ENCODE measurements at places on chromosomes 11 and 22.

DNA sequence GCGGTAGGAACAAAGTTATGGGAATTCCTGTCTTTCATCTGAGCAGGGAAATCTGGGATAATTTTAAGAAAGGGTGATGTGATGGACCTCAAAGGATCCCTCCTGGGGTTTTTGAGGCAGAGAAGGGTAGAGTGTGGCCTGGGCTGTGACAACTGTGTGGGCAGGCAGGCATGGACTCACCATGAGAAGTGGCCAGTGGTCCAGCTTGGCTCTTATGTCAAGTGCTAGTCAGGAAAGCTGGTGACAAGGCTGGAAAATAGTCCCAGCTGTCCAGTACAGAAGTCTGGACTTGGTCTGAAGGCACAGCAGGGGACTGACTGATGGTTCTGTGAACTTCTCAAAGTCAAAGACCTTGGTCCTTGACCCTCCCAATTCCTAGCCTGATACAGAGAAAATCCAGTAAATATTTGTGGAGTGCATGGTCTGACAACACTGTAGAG is 1.7 kb downstream of the PPFIBP2 start:
- H3K4me3 ChIP-seq, result no peak overlapping the region
- H3K27me3 ChIP-seq, result no peaks in the 10 kb centered on the region
- DNase-seq, result peak; percentile 13
- H3K27ac ChIP-seq, result peak overlapping the region; percentile 3
- no peaks in the 10 kb centered on the region for H3K36me3 ChIP-seq

GRCh38 chr22:36206255-36206654 is 4.6 kb upstream of the APOL4 start:
- peaks cover 85% of the 10 kb centered on the region for H3K4me1 ChIP-seq
- no peak overlapping the region for H3K4me3 ChIP-seq
- H3K36me3 ChIP-seq, result no peaks in the 10 kb centered on the region
- no peaks in the 10 kb centered on the region for H3K27me3 ChIP-seq

DNA sequence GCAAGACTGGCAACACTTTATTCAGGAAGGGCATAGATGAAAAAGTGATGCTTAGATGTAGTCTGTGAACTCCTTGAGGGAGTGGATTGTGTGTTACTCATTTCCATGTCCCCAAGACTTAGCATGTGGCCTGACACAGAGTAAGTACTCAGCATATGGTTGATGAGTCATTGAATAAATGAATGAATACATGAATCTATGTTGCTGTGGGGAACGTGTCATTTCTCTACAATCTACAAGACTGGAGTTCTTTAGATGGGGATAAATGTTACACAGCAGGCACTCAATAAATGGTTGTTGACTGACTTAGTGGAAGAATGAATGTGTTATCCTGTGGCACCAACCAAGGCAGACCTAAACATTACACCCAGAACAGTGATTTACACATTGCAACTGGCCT is 17.9 kb downstream of the BPIFC start:
- H3K36me3 ChIP-seq, result no peaks in the 10 kb centered on the region
- DNase-seq, result no peak
- no peaks in the 10 kb centered on the region for H3K27me3 ChIP-seq

DNA sequence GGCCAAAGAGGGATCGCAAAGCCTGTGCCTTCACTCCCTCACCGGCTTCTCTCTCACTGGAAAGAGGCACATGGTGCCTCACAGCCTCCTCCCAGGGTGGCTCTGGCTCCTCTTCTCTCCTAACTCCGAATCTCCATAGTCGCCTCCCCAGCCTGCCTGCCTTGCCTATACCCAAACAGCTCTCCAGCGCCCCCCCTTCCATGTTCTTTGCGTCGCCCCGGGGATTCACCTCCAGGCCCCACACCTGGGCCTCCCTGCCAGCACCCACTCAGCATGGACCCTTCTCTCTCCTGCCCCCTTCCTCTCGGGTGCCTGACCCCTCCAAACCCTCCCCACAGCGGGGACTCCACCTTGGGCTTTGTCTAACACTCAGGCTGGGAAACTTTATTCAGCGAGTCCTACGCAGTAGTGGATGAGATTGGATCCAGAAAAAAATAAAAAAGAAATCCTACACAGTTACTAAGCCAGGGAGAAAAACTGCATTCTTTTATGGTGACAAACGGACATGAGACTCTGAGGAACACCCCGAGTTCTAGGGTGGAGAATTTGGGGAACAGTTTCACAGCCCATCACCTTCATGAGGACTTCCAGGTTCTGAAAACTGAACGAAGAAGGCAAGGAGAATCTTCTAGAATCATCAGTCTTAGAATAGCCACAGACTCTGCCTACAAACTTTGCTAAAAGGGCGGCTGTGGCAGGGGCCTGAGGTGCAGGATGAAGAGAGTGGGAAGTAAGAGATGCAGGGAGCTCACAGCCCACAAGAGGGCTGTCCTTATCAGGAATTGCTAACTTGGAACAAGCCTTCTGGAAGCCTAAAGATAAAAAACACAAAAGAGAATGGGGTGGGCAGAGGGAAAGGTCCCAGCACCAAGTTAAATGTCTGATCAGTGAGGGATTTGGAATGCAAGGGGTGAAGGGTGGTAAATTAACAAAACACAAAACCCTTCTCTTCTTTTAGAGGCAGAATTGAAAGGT is 5.3 kb downstream of the PPM1F start:
- no peaks in the 10 kb centered on the region for H3K27me3 ChIP-seq
- peaks cover 5% of the 10 kb centered on the region for H3K36me3 ChIP-seq
- no peak overlapping the region for H3K4me3 ChIP-seq
- peak; percentile 27 for DNase-seq

GRCh38 chr11:128764424-128765095 is 70.7 kb downstream of the FLI1 start:
- peaks cover 25% of the 10 kb centered on the region for H3K27me3 ChIP-seq
- no peaks in the 10 kb centered on the region for H3K36me3 ChIP-seq
- no peaks in the 10 kb centered on the region for H3K4me1 ChIP-seq
- no peak overlapping the region for H3K4me3 ChIP-seq
- no peak for DNase-seq
- no peak overlapping the region for H3K27ac ChIP-seq

DNA sequence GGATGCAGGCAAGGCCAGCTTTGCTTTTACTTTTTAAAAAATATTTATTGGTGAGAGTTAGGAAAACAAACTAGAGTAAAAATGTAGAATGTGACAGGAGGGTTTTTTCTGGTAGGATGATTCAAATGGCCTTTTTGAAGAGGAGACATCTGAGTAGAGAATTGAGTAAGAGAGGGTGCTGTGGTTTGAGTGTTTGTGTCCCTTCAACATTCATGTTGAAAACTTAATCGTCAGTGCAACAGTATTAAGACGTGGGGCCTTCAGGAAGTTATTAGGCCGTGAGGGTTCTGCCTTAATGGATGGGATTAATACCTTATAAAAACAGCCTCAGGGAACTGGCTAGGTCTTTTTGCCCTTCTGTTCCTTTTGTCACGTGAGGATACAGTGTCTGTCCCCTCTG is 288.8 kb upstream of the C11orf87 start:
- H3K4me1 ChIP-seq, result no peaks in the 10 kb centered on the region
- H3K4me3 ChIP-seq, result no peak overlapping the region
- no peaks in the 10 kb centered on the region for H3K36me3 ChIP-seq
- no peak overlapping the region for H3K27ac ChIP-seq
- no peaks in the 10 kb centered on the region for H3K27me3 ChIP-seq

- H3K4me3 ChIP-seq, result no peak overlapping the region
- H3K27me3 ChIP-seq, result no peaks in the 10 kb centered on the region
- H3K36me3 ChIP-seq, result no peaks in the 10 kb centered on the region
- no peak overlapping the region for H3K27ac ChIP-seq
Measured at GRCh38 chr11:16133867-16134266, 222.5 kb downstream of the SOX6 start.

DNA sequence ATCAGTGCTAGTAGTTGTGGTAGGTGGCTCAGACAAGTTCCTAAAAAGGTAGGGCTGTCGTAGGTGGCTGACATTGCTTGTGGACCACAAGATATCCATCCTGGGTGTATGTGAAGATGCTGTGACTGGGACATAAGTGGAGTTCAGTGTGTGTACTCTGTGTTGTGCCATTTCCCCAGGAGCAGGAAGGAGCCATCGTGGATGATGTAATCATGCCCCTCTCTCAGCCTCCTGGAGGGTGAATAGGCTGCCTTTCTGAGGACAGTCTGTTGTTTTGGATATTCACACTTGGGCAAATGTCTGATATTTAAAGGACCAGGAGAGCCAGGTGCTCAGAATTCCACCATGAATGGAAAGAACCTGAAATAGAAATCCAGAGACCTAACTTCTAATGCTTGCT is 2.7 kb downstream of the HEPHL1 start:
- no peaks in the 10 kb centered on the region for H3K27me3 ChIP-seq
- H3K4me3 ChIP-seq, result no peak overlapping the region
- DNase-seq, result no peak

- H3K27me3 ChIP-seq, result no peaks in the 10 kb centered on the region
- H3K4me1 ChIP-seq, result peaks cover 64% of the 10 kb centered on the region
- peaks cover 33% of the 10 kb centered on the region for H3K36me3 ChIP-seq
- no peak overlapping the region for H3K27ac ChIP-seq
- DNase-seq, result no peak
Measured at GRCh38 chr11:130126516-130126915, 33.1 kb upstream of the ST14 start.

DNA sequence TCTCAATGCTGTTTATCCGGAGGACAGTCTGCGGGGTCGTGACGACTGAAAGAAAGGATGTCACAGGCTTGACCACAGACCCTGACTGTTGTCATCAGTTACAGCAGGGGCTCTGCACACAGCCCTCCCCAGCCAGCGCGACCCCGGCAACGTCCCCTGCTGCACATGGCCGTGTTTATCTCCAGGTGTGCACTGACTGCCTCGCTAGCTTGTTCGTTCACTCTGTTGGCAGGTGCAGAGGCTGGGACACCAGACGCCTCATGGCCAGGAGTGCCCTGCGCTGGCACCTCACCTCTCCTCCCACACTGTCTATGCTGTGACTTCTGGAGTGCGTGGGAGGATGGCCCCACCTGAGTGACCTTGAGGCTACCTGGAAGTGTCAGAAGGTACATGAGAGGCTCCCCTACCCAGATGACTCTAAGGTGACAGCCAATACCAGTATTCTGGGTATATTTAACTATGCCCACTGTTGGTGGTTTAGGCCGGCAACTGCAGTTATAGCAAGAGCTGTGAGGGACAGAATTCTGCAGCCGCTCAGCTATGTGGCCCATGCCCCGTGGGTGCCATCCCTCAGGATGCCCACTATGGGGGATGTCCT is 12.2 kb downstream of the MRPL21 start:
- H3K36me3 ChIP-seq, result peaks cover 41% of the 10 kb centered on the region
- no peak overlapping the region for H3K27ac ChIP-seq
- no peak for DNase-seq
- no peak overlapping the region for H3K4me3 ChIP-seq
- no peaks in the 10 kb centered on the region for H3K27me3 ChIP-seq
- H3K4me1 ChIP-seq, result no peaks in the 10 kb centered on the region

GRCh38 chr22:41411021-41411851 is 29.5 kb downstream of the TEF start:
- H3K4me1 ChIP-seq, result peaks cover 63% of the 10 kb centered on the region
- H3K27me3 ChIP-seq, result peaks cover 1% of the 10 kb centered on the region
- DNase-seq, result no peak

DNA sequence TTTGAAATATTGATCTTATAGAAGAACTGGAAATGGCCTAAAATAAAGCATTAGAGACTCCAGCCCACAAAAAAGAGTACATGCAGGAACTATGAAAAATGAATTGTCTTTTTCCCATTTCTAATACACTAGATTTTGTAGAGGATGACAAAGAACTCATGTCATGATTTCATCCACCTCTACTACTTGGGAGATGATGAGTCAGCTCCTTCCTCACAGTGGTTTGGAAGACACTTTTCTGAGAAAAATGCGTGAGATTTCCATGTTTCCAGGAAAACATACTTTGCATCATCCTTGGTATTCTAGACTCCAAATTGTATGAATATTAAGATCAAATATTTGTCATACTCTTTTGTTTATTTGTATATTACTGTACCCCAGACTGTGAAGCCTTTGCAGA is 500.5 kb downstream of the FAM181B start:
- H3K27ac ChIP-seq, result no peak overlapping the region
- no peaks in the 10 kb centered on the region for H3K27me3 ChIP-seq
- no peak for DNase-seq

DNA sequence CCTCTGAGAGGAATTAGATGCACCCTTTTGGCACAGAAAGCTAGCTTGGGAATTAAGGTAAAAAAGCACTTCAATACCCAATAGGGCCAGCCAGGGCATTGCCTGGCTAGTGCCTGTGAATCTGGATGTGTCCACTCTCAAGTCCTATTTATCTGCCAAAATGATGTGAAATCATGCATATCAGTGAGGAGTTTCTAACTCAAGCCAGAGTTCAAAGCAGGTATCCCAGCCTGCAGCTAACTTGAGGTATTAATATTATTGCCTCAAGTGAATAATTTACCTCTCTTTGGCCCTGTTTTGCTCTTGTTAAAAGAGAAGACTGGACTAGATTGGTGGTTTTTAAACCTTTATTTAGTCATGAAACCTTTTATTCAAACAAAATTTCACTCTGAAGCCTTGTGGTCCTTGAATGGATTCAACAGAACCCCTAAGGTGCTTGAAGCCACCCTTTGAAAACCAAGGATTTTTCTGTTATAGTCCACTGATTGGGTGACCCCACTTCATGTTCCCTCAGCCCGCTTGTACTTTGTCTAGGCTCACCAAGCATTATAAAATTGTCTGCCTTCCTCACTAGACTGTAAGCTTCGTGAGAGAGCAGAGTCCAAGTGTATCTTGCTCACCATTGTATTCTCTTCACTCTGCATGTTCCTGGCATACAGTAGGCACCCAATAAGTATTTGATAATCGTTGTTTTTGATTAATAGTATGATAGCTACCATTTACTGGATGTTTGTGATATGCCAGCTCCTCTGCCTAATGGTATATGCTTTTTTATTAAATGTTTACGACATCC is 4.5 kb downstream of the RNF121 start:
- peak overlapping the region; percentile 17 for H3K27ac ChIP-seq
- H3K4me1 ChIP-seq, result peaks cover 62% of the 10 kb centered on the region
- no peak for DNase-seq
- 0 out of 3 replicates have a peak, but pooled peaks cover 6% of the 10 kb centered on the region for H3K36me3 ChIP-seq
- no peaks in the 10 kb centered on the region for H3K27me3 ChIP-seq

GRCh38 chr11:61349916-61350315 is 11.8 kb downstream of the CYB561A3 start:
- H3K4me3 ChIP-seq, result no peak overlapping the region
- no peak for DNase-seq
- H3K27ac ChIP-seq, result no peak overlapping the region
- H3K4me1 ChIP-seq, result no peaks in the 10 kb centered on the region
- peaks cover 26% of the 10 kb centered on the region for H3K36me3 ChIP-seq
- no peaks in the 10 kb centered on the region for H3K27me3 ChIP-seq

- peaks cover 68% of the 10 kb centered on the region for H3K4me1 ChIP-seq
Measured at GRCh38 chr11:126139111-126140091, 72.0 kb downstream of the RPUSD4 start.

- H3K36me3 ChIP-seq, result no peaks in the 10 kb centered on the region
- no peak for DNase-seq
- no peak overlapping the region for H3K4me3 ChIP-seq
- H3K4me1 ChIP-seq, result no peaks in the 10 kb centered on the region
- no peak overlapping the region for H3K27ac ChIP-seq
- no peaks in the 10 kb centered on the region for H3K27me3 ChIP-seq
Measured at GRCh38 chr11:97622795-97623194, 1233.0 kb downstream of the JRKL start.

- DNase-seq, result no peak
- peaks cover 26% of the 10 kb centered on the region for H3K4me1 ChIP-seq
- H3K27ac ChIP-seq, result no peak overlapping the region
- no peak overlapping the region for H3K4me3 ChIP-seq
- H3K36me3 ChIP-seq, result no peaks in the 10 kb centered on the region
- no peaks in the 10 kb centered on the region for H3K27me3 ChIP-seq
Measured at GRCh38 chr11:12238420-12238819, 128.0 kb downstream of the MICAL2 start.

Data from HepG2 (cell line).